SK-N-DZ (cell line): ENCODE measurements at places on chromosomes 4 and X.

GRCh38 chr4:81565142-81565870, 93.6 kb upstream of the RASGEF1B start:
- no peak for DNase-seq

DNA sequence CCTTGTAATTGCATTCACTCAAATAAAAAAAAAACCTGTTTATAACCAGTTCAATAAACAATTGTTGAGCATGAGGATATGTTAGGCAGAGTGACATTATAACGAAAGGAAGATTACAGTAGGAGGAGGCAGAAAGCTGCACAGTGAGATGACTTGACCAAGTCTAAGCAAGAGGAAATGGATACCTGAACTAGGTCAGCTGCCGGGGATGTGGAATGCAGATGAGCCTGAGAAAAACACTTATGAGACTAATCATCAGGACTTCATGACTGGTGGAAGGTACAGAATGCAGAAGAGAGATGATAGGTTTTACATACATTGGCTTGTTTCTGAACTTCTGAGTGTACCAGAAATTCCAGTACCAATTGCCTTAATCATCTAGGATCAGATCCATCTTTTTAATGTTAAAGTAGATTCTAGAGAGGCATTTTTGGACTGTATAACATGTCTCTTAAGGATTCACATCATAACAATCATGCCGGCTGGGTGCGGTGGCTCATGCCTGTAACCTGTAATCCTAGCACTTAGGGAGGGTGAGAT, 208.1 kb upstream of the PPP3CA start:
- no peak for DNase-seq

- DNase-seq = no peak
Measured at GRCh38 chrX:149687991-149688390, 23.9 kb upstream of the MAGEA11 start.

DNA sequence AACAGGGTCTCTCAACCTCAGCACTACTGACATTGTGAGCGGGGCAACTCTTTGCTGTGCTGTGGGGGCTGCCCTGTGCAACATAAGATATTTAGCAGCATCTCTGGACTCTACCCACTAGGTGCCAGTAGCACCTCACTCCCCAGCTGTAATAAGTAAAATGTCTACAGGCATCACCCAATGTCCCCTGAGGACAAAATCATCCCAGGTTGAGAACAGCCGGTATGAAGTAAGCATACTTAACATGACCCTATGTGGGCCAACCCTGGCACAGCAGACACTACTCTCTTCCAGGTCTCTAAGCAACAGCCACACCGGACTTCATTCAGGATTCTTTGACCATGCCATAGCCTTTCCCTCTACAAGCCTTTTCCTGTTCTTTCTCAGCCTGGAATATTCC, 10.5 kb upstream of the MGST2 start:
- DNase-seq = peak; percentile 54

GRCh38 chr4:1417522-1418390, 11.5 kb upstream of the NKX1-1 start:
- no peak for DNase-seq

DNA sequence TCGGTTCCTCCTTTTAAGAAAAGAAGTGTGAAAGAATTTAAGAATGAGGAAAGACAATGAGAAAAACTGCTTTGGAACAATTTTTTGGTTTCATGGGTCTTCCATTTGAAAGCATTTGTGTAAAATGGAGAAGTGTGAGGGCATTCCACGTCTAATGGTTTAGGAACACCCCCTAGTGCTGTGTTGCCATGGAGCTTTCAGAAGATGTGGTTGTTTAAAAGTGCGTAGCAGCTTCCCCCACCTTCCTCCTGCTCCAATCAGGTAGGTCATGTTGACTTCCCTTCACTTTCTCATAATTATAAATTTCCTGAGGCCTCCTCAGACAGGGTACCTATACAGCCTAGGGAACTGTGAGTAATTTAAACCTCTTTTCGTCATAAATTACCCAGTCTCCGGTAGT, 50.0 kb downstream of the UGT2B10 start:
- DNase-seq = no peak

DNA sequence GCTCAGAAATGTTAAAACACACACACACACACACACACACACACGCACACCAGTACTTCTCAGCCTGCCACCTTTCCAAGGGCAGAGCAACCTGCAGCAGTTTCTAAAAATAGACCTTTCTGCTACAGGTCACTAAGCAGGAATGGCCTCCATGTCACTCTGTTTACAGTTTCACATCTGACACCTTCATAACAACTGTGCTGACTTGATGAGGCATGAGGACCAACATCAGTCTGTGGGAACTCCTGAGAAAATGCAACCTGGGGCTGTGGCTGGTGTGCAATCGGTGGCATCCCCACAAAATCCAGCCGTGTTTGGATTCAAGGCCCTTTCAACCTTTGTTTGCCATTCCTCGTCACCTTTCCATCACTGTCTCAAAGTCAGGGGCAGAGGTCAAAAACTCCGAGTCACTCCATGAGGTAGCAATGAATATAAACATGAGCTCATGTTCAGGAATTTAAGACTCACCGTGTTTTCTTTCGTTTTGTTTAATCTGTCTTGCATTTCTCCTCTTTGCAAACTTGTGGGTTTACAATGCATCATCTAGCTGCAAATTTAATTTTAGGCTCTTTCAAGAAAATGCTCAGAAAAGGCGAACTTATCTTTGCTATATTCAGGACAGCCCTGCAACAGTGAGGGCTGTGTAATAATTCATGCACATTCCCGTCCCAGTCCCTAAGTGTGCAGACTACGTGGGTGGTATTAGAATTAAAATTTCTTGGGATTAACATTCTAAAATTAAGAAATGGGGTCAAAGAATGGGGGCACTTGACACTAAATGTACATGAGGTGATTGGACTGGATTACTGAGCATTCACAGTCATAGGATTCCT, 135.3 kb downstream of the SHROOM3 start:
- DNase-seq = no peak

DNA sequence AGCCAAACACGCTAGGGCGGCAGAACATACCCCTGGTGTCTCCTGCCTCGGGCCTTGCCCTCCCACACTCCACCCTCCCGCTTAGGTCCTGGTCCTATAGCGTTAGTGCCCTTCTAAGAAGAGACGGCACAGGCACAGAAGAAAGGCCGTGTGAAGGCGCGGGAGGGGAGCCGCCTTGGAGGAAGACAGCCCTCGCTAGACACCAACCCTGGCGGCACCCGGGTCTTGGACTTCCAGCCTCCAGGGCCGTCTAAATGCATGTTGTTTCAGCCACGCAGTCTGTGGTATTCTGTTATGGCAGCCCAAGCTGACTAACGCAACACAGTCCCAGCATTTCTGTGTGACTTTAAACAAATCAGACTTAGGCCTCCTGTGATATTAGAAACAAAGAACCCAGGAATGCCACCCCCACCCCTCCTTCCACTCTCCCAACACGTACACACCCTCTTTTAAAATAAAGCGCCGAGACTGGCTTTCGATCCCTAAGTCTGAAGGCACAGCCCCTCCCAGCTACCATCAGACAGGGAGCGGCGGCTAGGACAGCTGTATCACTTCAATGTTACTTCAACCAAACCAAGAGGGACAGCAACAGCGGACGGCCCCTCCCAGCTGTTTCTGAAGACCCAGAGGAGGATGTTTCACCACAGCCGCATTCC, 128.0 kb downstream of the AFAP1 start:
- DNase-seq = no peak
